ENCODE measurements at places on chromosomes 3 and 15.

DNA sequence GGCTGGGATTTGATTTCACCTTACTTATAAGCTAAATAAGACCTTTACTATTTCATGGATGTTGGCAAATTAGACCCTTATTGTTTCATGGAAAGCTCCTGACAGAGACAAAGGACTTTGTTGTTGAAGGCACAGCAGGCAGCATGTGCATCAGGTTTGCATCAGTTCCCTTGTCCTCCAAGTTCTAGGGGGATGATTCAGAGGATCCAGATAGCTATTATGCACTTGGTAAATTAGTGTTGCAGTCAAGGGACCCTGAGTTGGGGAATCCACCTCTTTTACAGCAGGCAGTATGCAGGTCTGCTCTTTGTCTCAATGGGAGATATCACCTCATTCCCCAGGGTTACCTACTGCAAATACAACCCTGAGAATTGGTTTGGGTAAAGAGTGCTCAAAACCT lies 131.4 kb upstream of the IGSF10 start:
- no peak for DNase-seq

DNA sequence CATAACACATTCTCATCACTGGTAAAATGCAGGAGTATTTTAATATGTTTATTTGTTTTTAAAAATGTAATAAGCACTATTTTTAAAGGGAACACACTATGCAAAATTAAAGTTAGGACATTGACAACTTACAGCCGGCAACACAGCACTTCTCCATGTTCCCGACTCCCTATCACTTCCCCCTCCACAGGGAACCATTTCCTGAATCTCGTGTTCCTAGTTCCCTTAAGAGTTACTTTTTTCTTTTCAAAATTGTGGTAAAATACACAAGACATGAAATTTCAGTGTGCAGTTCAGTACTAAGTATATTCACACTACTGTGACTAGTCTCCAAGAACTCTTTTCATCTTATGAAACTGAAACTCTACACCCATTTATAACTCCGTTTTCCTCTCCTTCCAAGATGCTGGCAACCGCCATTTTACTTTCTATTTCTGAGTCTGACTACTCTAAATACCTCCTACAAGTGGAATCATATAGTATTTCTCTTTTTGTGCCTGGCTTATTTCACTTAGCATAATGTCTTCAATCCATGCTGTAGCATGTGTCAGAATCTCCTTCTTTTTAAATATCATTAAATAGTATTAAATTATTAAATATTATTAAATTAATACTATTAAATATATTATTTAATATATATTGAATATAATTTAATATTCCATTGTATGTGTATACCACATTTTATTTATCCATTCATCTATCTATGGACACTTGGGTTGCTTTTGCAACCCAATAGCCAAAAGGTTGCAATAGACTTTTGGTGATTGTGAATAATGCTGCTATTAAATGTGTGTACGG lies 25.9 kb upstream of the UBE2Q2 start:
- DNase-seq, result no peak

GRCh38 chr3:193214445-193214844 lies 26.6 kb upstream of the PLAAT1 start:
- peak; percentile 33 for DNase-seq

GRCh38 chr15:100346866-100347512 lies 5.2 kb upstream of the ADAMTS17 start:
- no peak for DNase-seq

GRCh38 chr3:70298385-70298784 lies 14.1 kb downstream of the MDFIC2 start:
- no peak for DNase-seq

DNA sequence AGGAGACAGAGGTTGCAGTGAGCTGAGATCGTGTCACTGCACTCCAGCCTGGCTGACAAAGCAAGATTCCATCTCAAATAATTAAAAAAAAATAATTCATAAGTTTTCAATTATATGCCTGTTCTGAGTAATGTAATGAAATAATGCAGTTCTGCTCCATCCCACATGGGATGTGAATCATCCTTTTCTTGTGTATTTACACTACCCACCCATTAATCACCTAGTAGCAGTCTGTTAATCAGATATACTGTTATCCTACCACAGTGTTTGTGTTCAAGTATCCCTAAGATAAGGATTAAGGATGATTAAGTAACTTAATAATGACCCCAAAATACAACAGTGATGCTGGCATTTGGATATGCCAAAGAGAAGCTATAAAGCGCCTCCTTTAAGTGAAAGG lies 38.8 kb downstream of the PIGB start:
- DNase-seq, result no peak

DNA sequence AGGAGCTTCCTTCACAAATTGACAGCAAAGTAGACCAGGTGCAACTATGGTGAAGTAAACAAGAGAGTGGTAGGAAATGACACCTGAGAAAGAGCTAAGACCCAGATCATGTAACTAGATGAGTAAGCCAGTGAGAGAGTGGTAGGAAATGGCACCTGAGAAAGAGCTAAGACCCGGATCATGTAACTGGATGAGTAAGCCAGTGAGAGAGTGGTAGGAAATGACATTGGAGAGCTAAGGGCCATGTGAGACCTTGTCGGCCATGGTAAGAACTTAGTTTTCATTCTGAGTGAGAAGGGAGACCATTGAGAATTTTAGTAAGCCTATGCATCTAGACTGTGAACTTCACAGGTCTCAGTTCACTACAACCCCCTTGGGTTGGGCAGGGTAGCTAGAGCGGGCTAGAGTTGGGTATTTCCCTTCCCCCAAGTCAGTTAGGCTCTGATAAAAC lies 5.4 kb upstream of the SENP7 start:
- DNase-seq, result no peak

GRCh38 chr3:170528726-170529125 lies 57.1 kb downstream of the SLC7A14 start:
- no peak for DNase-seq

DNA sequence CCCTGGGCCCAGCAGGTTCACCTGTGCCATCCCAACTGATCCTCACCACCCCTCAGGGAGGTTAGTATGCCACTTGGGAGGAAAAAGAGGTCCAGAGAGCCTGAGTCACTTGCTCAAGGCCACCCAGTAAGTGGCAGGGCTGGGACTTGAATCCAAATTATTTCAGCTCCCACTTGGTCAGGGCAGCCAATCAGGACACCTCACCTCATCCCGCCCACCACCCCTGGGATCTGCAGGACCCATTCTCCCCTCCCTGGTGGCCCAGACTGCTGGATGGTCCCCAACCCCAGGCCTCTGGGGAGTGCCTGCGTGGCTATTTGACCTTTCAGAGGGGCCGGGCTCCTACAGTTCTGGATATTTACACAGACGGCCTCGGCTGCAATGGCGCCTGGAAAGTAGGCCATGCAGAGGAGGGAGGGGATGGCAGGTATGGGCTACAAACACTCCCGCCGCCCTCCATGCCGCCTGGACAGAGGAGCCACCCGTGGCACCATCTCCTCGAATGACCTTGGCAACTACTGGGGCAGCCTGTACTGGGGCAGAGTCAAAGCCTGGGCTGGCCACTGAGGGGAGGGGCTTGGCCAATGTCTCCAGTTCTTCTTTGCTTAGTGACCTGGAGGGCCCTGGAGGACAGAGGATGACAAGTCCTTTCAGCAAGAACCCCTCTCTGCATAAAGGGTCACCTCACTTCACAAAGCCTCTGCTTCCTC lies 153.6 kb upstream of the LINGO1 start:
- DNase-seq, result no peak

- DNase-seq, result no peak
Measured at GRCh38 chr3:183301937-183302580, 49.0 kb downstream of the B3GNT5 start.
